ENCODE measurements at places on chromosomes 11 and 22.

- no peak for DNase-seq
These were observed 691.0 kb upstream of the API5 start for GRCh38 chr11:42620796-42621195.

GRCh38 chr22:35660291-35661127 is 12.3 kb downstream of the APOL6 start:
- peak; percentile 70 for DNase-seq

DNA sequence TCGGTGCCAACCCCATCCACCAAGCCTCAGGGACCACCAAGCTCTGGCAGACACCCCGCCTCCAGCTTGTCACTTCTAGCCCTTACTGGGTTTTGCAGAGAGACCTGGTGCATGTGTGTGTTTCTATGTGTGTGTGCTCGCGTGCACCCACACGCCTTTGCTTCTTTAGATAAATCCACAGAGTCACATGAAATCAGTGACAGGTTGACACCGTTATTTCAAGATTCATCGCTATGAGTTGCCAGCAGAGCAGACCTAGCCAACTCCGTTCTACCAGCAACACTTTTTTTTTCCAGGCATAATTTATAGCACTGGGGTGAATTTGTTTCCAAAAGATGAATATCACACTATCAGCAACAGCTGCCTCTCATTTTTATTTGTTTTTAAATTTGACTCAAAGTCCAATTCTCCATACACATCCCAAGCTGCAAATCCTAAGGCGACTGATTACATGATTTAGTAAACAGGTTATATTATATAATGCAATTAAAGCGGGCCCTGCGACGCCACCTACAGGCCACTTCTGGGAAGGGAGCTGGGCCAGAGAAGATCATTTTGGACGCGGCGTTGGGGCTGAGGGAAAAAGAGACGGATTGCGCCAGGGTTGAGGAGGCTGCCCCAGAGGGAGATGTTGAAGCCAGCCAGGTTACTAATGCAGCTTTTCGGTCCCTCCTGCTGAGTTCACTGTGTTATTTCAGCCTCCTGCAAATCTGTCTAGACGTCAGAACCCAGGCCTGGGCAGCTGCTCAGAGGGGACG is 150.5 kb downstream of the FEZ1 start:
- peak; percentile 69 for DNase-seq

GRCh38 chr22:47201186-47201995 is 438.9 kb downstream of the TBC1D22A start:
- DNase-seq = no peak

GRCh38 chr22:25478528-25478927 is 85.9 kb upstream of the GRK3 start:
- no peak for DNase-seq

Data from activated CD8-positive, alpha-beta T cell treated with anti-CD3 and anti-CD28 coated beads for 36 hours (primary cell).